ENCODE measurements at places on chromosomes 16 and 17.

GRCh38 chr16:1895068-1895467 is 23.1 kb upstream of the MEIOB start:
- DNase-seq = no peak

- DNase-seq = no peak
These were observed 52.8 kb downstream of the SOCS1 start for GRCh38 chr16:11203111-11203623.

GRCh38 chr17:51050291-51051033 is 70.2 kb downstream of the SPAG9 start:
- no peak for DNase-seq

DNA sequence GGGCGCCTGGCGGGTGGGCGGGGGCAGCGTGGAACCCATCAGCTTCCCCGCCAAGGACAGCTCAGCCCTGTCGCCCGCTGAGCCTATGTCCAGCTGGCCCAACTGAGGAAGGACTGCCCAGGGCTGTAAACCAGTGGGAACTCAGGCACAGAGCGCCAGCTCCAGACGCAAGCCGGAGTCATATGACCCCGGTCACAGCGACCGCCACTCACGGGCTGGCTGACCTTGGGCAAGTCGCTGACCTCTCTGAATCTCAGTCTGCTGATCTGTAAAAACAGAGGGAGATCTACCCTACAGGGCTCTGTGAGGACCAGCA is 170.0 kb downstream of the C16orf78 start:
- DNase-seq = no peak

DNA sequence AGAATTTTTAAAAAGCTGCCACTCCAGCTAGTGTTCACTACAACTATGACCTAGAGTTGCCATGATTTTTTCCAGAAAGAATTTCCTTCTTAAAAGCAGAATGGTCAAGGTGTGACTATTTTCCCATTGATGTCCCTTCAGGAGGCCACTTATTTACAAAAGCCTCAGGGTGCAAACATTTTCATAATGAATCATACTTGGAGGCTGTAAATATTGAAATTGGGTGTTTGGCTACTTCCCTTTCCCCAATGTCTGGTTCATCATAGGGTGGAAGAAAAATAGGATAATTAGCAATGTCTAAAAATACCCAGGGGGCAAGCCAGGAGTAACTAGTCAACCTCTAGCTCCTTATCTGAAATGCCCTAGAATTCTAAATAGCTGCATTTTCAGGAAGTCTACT is 18.8 kb downstream of the AXIN2 start:
- no peak for DNase-seq

DNA sequence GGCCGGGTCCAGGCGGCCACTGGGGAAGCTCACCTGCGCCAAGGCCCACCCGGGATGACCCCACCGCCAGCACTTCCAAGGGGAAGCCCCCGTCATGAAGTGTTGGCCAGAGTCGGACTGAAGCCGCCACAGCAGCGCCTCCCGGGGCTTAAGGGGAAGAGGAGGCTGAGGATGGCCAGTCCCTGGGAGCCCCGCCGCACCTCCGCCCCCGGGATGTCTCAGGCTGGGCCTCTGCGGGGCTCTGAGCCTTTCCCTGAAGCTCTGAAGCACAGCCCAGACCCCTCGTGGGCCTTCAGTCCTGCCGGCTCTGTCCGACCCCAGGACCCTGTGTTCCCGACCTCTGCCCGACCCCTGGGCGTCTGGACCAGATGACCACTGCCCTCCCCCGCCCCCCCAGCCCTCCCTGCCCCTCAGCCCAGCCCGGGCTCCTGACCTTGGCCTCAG is 42.8 kb upstream of the ACSF3 start:
- no peak for DNase-seq

DNA sequence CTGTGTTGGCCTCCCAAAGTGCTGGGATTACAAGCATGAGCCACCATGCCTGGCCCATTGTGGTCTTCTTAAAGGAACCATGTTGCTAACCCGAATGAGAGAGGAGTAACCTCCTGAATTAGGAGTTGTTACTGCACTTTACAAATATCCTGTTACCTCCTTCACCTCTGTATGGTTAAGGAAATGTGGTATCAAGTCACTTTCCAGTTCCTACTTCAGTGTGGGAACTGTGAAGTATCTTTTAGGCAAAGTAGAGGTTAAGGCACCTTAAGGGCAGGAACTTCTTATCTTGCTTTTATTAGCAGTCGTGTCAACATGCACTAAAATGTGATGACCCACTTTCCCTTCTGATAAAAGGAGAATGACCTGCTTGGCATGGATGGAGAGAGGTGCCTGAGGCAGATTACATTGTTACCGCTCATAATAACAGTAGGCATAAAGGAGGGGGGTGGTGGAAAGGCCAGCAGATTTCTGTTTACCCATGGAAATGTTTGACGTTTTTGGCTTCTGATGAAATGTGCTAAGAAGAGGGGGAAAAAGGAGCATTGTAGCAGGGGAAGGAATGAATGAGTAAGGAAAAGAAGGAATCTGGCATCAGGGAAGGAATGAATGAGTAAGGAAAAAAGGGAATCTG is 28.5 kb downstream of the FTO start:
- no peak for DNase-seq

- peak; percentile 71 for DNase-seq
These were observed 144.0 kb upstream of the CHMP6 start for GRCh38 chr17:80847496-80848230.

- no peak for DNase-seq
These were observed 50.3 kb downstream of the SCNN1G start for GRCh38 chr16:23232806-23233205.

DNA sequence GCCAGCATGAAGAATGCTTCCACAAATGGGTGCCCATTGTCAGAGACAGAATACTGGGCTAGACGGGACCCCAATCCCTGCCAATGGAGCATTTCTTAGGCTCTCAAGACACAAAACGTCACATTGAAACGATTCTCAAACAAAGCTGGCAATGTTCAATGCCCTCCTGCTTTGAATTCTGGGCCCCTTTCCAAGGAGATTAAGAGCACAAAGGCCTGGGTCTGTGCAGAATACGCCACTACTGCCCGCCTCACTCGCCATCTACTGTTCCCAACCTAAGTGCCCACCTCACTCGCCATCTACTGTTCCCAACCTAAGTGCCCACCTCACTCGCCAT is 9.7 kb downstream of the CFAP20 start:
- no peak for DNase-seq

DNA sequence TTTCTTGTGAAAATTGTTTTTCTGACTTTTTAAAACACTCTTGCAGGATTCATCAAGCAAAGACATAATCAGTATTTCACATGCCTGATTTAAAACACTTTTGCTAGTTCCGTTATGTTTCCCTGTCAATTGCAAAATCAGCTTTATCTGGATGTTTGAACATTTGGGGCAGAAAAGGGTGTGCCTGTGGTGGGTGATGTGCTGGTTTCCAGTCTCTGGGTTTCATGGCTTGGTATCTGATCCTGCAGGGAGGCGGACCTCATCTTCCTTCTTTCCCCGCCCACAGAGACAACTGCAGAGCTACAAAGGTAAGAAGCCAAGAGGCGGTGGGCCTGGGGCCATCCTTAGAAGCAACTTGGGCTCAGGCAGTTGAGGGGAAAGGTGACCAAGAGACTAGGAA is 41.8 kb downstream of the NLRC5 start:
- no peak for DNase-seq

DNA sequence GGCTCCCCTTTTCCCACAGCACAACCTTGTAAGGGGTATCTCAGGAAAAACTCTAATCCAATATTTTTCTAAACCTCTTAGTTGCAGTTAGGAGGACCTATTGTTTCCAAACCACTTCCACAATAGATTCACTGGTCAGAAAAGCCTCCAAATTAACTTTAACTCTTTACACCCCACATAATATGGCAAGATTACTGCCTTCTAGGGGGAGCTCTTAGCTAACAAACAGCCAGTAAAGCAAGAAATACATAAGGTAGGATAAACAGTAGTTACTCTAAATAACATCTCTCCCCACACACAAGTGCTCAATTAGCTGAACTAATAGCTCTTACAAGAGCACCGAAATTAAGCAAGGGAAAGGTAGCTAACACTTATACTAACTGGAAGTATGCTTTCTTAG is 192.1 kb upstream of the KIF2B start:
- no peak for DNase-seq

All from activated T-helper 1 cell treated with Interleukin-2 at 50 U/mL for 16 hours (primary cell).